Hematopoietic multipotent progenitor cell treated with erythropoietin and hydrocortisone succinate and interleukin-3 and kit ligand, for 17 days (in vitro differentiated cells): ENCODE measurements at places on chromosomes 3 and 15.

- no peak for DNase-seq
These were observed 221.7 kb upstream of the CMC1 start for GRCh38 chr3:28019740-28020139.

GRCh38 chr3:46979958-46980497 lies 562 bp downstream of the NBEAL2 start:
- DNase-seq = peak; percentile 25

DNA sequence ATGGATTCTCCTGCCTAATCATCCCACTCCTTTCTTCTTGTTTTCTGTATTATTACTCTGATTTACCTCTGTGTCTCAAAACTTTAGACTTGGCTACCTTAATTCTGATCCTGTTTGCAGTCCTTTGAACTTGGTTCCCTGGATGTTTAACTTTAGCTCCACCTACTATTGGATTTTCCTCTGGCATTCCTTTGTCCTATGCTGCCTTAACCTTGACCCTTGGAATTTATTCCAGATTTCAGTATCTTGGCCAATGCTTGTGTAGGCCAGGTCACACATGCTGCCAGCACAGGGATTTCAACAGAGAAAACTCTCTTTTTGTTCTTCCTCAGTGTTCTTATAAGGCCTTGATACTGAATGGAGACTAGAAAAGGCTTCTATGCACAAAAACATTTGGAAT lies 65.0 kb upstream of the DNAJC19 start:
- DNase-seq = no peak

- no peak for DNase-seq
These were observed 12.9 kb upstream of the CNBP start for GRCh38 chr3:129196601-129197000.

DNA sequence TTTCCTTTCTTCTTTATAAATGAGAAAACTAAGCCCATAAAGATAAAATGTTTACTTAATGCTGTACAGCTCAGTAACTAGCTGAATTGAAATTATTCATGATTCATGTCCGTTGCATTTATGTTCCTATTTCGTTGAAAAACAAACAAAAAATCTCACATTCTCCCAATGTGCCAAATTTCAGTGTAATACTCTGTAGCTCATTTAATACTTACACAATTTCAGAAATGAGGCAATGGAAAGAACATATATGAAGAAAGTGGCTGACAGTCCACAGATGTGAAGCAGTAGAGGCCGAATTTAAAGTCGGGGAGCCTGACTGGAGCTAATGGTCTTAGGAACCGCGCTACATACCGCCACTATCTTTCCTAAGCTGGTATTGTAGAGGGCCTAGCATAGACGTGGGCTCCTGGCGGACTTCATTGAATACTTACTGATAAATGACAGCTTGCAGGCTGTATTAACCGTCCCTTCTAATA lies 651 bp downstream of the PLSCR2 start:
- peak; percentile 7 for DNase-seq

GRCh38 chr15:51367322-51367976 lies 26.0 kb downstream of the GLDN start:
- DNase-seq = no peak

DNA sequence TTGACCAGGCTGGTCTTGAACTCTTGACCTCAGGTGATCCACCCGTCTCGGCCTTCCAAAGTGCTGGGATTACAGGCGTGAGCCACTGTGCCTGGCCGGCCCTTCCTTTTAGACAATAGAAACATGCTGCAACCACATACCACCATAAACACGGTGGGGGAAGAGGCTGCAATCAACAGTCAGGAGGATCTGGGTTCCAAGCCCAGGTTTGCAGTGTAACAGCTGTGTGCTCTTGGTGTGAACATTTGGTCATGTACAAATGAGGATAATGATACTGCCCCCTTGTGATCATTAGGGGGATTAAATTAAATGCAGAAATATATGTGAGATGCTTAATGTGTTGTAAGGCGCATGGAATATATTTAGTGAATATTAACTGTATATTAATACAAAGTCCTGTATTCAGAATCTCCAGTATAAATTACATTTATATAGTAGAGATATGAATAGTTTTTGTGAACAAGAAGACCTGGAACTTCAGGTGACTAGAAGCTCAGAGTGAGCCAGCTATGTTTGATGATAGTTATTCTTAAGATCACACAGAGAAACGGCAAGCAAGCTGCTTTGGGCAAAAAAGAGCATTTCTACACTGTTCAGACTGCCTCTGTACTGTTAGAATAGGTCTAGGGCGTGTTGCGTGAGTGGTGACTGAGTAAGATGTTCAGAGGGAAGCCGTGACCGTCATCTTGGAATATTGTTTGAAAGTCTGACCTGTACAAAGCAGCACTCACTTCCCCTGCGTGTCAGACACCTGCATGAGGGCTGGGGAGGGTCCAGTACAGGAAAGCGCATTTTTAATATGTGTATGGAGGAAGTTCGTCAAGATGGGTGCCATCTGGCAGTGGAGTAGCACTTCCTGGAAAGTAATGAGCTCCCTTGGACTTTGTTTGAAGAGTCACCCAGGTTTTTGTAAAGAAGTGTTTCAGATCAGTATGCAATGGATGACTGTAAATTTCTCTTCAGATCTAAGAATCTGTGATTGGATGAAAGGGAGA lies 125.8 kb downstream of the PGPEP1L start:
- peak; percentile 75 for DNase-seq

DNA sequence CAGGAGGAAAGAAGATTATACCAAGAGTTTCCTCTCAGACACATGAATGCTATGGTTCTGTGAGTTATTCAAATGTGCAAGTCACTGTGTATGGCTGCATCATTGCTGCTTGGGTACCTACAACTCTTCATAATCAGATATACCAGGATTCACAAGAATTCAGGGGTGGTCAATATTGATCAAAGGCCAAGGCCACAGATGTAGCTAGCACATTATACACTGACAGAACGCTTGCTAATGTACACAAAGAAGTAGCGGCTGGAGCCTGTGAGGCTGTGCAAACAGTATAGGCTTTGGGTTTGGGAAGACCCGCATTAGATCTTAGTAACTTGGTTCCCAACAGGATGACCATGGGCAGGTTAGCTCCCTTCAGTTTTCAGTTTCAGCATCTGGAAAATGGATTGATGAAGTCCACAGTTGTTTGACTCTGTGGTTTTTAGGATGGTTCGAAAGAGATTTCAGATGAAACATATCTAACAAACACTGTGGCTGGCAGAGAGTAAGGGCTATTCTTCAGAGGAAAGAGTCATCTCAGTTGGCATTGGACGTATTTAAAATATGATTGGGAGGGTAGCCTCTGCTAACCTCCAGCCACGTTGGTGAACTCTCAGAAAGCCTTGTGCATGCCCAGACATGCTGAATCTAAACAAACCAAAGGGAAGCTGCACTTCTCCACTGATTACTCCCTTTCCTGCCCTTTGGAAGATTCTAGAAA lies 748.7 kb upstream of the CFAP20DC start:
- DNase-seq = no peak

GRCh38 chr3:156360083-156360482 lies 194.8 kb downstream of the SSR3 start:
- DNase-seq = no peak

DNA sequence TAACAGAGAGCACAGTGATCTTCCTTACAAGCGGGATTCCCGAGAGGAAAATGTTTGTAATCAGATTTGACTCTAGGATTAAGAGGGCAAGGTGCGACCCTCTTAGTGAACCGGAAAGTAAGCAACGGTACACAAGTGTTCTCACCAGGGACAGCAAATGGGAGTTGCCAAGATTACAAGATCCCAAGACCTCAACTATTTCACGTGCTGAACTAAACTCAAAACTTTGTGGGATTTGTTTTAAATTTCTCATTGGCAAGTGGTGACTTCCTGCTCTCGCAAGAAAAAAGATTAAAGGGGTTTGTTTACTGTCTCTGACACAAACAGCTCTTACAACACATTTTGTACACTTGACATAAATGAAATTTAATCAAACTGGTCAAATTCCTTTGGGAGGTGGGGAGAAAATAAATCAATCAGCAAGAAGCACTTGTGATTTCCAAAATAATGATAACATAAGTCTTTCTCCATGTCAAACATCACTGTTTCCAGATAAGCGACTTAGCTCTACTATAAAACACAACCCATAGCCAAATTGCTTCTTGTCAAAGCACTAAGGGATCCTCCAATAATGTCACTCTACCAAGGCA lies 2.2 kb upstream of the PGPEP1L start:
- no peak for DNase-seq

GRCh38 chr3:141648055-141648910 lies 89.8 kb upstream of the RNF7 start:
- no peak for DNase-seq

- DNase-seq = no peak
These were observed 37.6 kb downstream of the EPHB3 start for GRCh38 chr3:184599143-184599542.

GRCh38 chr15:57335719-57336118 lies 40.6 kb upstream of the CGNL1 start:
- no peak for DNase-seq

- no peak for DNase-seq
These were observed 142.3 kb upstream of the CHL1 start for GRCh38 chr3:54240-54639.

- no peak for DNase-seq
These were observed 172.6 kb downstream of the PDCD6IP start for GRCh38 chr3:33971055-33971454.

GRCh38 chr3:161859865-161860450 lies 363.4 kb downstream of the OTOL1 start:
- DNase-seq = no peak

DNA sequence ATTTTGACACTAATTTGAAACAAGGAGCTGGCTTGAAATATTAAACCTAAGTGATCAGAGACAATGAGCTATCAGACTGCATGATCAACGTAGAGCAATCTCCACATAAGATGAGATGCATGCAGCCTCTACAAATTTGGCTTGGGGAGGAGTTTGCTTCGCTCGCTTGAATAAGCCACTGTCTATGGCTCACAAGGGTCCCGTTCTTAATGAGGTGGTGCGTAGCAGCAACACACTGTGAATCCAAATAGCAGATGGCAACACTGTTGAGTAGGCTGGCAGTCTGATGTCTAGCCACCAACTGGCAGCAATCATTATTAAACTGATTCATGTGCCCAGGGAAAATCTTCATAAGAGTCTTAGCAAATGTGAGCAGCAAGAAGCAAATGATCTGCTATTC lies 125.4 kb upstream of the CCDC54 start:
- no peak for DNase-seq

- DNase-seq = no peak
These were observed 126.8 kb upstream of the ABI3BP start for GRCh38 chr3:101120039-101120438.

DNA sequence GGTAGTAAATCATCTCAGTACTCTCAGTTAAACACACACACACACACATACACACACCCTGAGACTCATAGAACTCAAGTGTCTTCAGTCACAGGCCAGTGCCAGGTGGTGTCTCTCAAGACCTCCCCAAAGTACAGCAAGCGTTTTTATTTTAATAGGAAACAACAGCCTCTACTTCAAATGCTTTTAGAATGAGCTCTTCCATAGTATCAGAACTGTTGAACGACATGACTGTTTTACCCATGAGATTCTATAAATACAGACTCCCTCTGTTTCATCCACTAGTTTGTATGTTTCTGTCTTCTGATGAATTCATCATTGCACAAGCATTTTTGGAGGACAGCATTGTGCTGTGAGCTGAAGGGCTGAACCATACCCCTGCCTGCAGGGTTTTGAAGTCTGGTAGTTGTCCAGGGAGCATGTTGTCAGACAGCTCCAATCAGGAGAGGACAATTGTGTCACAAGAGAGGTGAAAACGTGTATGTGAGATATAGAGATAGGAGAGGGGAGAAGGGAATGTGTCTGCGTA lies 201.0 kb upstream of the BCL6 start:
- no peak for DNase-seq

- DNase-seq = no peak
These were observed 667 bp upstream of the KLHDC8B start for GRCh38 chr3:49170744-49171118.

DNA sequence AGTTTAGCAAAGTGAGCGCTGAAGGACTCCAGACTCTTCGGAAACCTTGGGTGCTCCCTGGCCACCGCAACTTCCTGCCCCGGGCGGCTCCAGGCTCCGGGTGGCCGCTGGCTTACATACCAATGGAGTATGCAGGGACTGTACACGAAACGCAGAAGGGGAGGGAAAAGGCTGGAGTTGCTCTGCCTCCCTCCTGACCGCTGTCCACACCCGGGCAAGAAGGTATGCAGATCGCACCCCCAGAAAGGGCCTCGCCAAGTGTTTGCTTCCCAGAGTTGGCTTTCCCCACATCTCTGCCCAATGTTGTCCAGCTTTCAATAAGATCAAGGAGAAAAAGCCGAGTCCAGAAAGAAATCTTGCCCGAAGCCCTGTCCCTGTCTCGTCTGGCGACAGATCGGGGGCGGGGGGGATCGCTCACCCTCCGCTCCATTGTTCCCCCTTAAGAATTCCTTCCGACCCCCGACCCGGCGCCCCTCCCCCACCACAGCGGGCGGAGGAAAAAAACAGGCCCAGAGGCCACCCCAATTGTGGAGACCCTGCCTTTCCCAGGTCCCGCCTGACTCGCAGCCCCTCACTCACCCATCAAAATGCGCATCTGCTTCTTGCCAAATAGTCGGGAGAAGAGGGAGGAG lies 533 bp downstream of the ARF4 start:
- DNase-seq = peak; percentile 82

- DNase-seq = no peak
These were observed 750.6 kb downstream of the AGBL1 start for GRCh38 chr15:86830304-86830703.

DNA sequence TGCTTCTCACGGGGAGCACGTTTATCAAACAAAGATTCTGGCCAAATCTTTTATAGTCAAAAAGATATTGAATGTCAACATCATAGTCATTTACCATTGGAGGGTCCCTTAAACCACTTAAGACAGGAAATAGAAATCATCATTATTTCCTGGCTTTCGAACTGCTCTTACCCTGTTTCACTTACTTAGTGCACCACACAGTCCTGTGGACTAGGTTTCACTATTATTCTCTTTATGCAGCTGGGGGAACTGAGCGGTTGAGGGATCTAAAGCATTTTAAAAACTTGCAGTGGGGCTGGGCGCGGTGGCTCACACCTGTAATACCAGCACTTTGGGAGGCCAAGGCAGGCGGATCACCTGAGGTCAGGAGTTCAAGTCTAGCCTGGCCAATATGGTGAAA lies 13.7 kb upstream of the TPRG1 start:
- DNase-seq = no peak

DNA sequence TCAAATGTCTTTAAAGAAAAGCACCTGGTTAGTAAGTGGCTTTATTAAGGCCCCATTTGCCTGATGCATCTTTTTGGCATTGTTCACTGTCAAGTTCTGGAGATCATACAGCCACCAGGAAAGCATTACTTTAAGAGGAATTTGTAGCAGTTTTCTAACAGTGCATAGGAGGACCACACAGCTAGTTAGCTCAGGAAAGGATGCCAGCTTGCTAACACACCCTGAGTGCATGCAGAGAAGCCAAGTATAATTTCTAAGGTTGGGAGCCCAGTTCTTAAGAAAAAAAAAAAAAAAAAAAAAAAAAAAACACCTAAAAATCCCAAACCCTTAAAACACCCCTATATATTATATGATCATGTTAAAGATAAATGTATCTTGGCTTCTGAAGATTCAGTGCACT lies 102.0 kb upstream of the FEZF2 start:
- DNase-seq = no peak

GRCh38 chr3:36259580-36259979 lies 120.7 kb upstream of the STAC start:
- no peak for DNase-seq

- DNase-seq = no peak
These were observed 70.7 kb downstream of the IQSEC1 start for GRCh38 chr3:13002398-13003124.

GRCh38 chr15:59558851-59559250 lies 52.7 kb upstream of the GCNT3 start:
- DNase-seq = no peak

GRCh38 chr3:22383285-22383684 lies 632.3 kb upstream of the ZNF385D start:
- DNase-seq = no peak
